ENCODE measurements at places on chromosomes 6 and 20.
A peak's percentile ranks its signal among the peaks of the same experiment; 100 is the strongest.

- DNase-seq, result no peak
Measured at GRCh38 chr20:434661-435419, 26.7 kb downstream of the RBCK1 start.

DNA sequence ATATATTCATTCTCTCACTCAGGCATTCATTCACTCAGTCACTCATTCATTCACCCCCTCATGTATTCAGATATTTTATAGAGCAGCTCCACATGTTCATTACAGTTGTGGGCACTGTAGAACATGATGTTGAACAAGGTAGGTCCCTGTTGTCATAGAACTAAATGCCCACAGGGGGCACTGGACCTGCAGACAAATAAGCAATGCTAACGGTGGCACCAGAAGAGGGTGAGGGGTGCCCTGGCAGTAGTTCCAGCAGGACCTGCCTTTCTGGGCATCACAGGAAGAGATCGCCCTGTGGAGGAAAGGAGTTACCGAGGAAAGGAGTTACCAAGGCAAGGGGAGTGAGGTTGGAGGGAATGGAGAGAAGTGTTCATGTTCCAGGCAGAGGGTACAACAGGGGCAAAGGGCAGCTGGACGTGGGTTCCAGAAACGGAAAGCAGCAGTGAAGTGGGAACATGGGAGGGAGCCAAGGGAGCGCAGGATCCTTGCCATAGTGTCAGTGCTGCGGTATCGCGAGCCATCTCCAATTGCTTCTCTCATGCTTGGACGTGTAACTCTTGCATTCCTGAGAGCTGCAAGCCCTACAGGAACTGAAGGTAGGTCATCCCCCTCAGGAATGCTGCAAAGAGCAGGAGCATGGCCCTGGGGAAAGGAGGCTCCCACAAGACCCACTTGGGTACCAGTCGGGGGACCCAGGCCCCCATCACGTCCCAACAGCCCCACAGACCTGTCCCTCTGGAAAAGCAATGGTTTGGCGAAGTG, 128.2 kb downstream of the EDN3 start:
- no peak for DNase-seq

- DNase-seq, result no peak
Measured at GRCh38 chr6:22251348-22251747, 45.5 kb downstream of the PRL start.

DNA sequence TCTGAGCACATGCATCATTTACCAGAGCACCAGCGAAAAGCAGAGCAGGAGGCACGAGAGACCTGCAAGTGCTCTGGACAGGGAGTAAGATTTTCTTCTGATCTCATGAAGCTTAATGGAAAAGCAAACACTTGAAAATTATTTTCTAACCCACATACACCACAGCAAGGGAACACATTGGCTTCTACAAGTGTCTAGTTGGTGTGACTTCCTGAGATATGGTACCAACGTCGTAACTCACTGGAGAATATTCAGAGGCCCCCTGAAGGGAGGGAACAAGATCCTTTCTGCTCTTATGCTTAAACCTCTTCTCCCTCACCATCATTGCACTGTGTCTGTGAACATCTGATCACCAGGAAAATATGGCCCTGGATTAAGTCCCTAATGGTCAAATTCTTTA, 48.6 kb downstream of the PSMB1 start:
- DNase-seq, result no peak

DNA sequence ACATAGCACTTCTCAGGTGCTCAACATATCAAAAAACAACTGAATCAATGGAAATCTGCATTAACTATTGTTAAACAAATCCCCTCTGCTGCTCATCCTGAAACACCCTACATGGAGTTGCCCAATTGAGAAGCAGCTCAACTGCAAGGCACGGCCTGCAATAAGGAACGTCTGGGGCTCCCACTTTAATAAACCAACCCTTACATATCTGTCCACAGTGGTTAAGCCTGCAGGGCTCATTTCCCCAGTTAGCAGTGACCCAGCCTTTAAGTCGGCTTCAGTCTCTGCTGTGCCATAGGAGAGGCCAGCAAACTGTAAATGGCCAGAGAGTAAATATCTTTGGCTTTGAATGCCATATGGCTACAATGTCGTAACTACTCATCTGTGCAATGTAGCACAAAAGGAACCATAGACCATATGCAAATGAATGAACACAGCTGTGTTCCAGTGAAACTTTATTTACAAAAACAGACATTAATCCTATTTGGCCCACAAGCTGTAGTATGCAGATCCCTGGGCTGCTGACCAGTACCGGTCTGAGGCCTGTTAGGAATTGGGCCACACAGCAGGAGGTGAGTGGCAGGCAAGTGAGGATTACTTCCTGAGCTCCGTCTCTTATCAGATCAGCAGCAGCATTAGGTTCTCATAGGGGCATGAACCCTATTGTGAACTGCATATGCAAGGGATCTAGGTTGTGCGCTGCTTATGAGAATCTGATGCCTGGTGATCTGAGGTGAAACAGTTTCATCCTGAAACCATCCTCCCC, 522.7 kb upstream of the CDH4 start:
- no peak for DNase-seq

GRCh38 chr6:34460796-34461507, 4.9 kb upstream of the PACSIN1 start:
- no peak for DNase-seq

DNA sequence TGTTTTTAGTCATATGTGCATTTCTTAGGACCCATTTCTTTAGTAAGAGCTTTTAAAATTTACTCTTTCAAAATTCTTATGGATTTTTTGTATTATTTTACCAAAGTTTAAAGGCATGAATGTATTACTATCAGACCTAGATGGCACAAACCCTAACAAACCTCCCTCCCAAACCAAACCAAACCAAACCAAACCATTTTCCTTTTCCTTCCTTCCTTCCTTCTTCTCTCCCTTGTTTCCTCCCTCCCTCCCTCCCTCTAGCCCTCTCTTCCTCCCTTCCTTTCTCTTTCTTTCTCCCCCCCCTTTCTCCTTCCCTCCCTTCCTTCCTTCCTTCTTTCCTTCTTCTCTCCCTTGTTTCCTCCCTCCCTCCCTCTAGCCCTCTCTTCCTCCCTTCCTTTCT, 1001.8 kb upstream of the CITED2 start:
- no peak for DNase-seq

- DNase-seq, result no peak
Measured at GRCh38 chr20:41927189-41927588, 309.0 kb upstream of the CHD6 start.

GRCh38 chr6:106475284-106475683, 114.8 kb downstream of the CRYBG1 start:
- no peak for DNase-seq

- DNase-seq, result no peak
Measured at GRCh38 chr20:48754292-48754691, 73.5 kb downstream of the PREX1 start.

DNA sequence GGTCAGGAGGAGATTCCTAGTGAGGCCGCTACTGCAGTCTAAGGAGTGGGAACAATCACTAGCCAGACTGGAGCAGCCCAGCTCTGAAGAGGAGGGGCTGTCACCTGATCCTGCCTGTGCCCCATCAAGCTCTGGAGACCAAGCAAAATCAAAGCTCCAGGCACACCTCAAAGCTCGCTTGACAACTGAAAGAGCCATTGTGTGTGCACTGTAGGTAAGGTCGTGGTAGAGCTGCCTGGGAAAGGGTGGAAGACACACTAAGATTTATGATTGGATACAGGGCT, 58.2 kb downstream of the CSE1L start:
- DNase-seq, result no peak

- DNase-seq, result no peak
Measured at GRCh38 chr20:44705364-44706094, 9.6 kb upstream of the CCN5 start.

DNA sequence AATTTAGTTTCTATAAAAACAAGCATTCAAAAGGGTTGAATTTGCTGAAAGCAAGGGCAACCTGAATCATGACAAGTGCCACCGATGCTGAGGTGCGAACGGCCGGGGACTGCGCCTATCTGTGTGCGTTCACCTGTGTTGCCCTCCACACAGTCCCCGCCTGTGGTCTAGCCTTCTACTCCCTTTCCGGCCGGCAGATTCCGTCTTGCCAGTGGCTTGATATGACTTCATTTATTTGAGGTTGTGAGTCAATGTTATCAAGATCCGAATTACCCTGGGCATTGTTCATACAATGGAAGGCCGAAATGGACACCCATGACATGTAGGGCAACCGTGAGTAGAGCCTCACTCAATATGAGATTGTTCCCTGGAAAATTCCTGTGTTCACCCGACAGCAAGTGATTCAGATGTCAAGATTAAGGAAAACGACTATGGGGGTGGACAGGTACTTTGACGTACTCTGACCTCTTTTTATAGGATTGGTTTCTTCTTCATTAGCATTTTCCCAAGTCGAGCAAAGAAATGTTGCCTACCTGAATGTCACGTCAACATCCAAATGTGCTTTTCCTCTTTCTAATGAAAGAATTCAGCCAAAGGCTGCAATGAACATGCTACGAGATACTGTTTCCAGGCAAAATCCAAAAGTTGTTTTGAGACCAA, 41.1 kb upstream of the NEDD9 start:
- DNase-seq, result no peak

GRCh38 chr6:116450769-116451740, 10.1 kb upstream of the CALHM6 start:
- DNase-seq, result no peak

GRCh38 chr6:135938576-135939207, 87.2 kb downstream of the PDE7B start:
- no peak for DNase-seq

DNA sequence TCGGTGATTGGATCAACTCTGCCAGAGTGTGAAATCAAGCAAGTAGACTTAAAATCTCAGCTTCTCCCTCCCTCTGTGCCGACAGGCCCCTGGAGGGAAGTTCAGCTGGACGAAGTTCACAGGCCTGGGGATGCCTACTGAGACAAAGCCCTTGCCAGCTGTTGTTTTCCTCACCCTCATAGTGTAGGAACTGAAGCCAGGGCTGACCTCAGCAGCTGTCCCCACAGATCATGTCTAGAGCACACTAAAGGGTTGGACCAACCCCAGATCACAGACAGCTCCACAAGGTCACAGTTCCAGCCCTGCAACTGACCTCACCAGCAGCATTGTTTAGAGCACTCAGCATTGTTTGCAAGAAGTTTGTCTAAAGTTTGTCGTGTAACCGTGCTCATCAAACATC, 261.9 kb upstream of the ECI2 start:
- no peak for DNase-seq

- DNase-seq, result no peak
Measured at GRCh38 chr20:15814911-15815310, 758.3 kb downstream of the KIF16B start.

GRCh38 chr6:51765230-51765629, 322.2 kb downstream of the PKHD1 start:
- no peak for DNase-seq

DNA sequence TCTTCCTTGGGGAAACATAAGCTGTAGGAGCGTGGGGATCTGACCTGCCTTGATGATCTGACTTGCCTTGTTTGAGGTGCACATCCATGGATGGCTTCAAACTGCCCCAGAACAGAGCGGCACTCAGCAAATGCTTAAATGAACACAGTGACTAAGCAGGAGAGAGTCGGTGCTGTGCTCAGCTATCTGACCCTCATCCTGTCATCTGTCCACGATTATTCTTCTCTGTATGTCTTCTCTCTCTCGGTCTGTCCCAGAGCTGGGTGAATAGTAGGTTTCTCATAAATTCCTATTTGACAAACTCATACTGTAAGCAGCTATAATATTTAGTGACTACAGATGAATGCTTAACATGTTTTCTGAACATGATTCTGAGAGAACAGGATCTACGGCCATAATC, 37.3 kb downstream of the TRAM2 start:
- no peak for DNase-seq

- no peak for DNase-seq
Measured at GRCh38 chr6:10310826-10311225, 104.0 kb downstream of the TFAP2A start.

DNA sequence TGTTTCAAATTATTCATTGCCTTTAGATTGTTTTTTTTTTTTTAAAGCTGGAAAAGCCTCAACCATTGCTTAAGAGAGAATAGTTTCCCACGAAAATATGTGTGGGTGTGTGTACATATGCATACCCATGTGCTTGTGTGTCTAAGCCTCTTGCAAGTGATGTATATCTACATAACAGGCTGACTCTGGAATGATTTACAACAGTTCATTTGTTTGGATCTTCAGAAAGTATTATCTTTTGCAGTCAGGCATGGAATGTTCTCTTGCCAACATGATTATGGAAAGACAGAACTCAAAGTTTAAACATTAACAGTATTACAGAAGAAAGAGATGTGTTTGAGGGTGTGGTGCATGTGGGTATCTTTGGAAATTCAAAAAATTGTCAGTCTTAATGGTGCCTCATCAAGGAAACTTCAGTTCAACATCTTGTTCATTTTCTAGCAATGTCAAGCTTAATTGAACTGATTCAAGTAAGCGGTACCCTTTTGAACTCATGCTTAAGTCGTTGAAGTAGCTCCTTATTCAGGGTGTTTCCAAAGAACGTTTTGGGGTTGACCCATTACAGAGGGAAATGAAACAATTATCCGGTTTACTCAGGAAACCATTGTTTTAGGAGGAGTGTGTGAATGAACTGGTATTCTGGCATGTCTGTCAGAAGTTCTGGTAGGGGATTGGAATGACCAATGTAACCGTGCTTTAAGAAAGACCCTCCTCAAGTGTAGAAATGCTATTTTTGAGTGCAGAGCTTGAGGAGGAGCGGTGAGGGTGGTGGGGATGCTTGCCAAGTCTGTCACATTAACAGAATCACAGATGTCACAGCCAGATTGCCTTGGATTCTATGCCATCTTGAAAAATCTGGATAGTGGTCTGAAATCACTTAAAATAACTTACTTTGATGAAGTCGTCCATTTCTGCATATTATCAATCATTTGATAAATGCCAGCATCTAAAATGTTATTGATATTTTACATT, 60.3 kb downstream of the ADGRG6 start:
- no peak for DNase-seq

- DNase-seq, result no peak
Measured at GRCh38 chr20:51495291-51495690, 47.2 kb downstream of the NFATC2 start.

DNA sequence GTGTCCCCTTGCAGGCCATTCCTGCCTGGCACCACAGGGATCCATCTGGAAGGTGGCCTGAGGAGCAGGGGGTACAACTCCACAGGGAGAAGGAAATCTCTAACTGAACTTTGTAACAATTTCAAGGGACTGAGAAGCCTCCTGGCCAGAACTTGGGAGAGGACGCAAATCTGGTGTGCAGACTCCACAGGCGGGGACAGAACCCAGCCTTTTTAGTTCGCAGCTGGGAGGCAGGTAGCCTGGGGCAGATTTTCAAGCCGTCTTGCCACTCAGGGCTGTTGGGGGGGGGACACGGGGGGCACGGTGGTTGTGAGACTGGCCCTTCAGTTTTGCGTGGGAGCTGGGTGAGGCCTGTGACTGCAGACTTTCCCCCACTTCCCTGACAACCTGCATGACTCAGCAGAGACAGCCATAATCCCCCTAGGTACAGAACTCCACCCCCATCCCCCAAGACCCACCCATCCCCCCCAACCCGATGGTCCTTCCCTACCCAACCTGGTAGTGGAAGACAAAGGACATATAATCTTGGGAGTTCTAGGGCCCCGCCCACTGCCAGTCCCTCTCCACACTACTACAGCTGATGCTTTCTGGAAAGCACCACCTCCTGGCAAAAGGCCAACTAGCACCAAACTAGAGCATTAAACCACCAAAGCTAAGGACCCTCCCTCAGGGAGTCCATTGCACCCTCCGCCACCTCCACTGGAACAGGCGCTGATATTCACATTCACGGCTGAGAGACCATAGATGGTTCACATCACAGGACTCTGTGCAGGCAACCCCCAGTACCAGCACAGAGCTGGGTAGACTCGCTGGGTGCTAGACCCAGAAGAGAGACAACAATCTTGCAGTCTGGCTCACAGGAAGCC, 3.0 kb upstream of the HUS1B start:
- DNase-seq, result peak; percentile 13

All from stimulated activated CD4-positive, alpha-beta T cell treated with anti-CD3 and anti-CD28 coated beads, Interleukin-15, amount 100 ng/mL, for 24 hours (primary cell).